NCI-H460 (cell line): ENCODE measurements at places on chromosomes 7 and 10.

DNA sequence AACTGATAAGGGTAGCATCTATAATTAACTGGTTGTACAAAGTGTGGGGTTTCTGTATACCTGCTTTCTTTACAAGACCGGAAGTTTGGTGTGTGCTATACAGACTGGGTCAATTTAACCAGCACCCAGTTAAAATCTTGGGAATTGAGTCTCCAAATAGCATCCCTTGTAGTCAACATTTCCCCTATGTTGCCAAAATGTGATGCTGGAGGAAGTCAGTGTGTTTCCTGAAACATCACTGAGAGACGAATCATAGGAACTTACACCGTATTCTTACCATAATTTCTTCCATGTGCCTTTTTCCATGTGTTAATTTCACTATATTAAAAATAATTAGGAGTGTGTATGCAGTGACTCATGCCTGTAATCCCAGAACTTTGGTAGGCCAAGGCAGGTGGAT lies 1.7 kb downstream of the AKR1C4 start:
- no peak for DNase-seq

- no peak for DNase-seq
Measured at GRCh38 chr10:22619101-22619500, 95.3 kb downstream of the PIP4K2A start.

- DNase-seq, result no peak
Measured at GRCh38 chr10:103519798-103520197, 26.3 kb downstream of the NEURL1 start.

- DNase-seq, result no peak
Measured at GRCh38 chr10:121624836-121625486, 26.7 kb upstream of the FGFR2 start.

DNA sequence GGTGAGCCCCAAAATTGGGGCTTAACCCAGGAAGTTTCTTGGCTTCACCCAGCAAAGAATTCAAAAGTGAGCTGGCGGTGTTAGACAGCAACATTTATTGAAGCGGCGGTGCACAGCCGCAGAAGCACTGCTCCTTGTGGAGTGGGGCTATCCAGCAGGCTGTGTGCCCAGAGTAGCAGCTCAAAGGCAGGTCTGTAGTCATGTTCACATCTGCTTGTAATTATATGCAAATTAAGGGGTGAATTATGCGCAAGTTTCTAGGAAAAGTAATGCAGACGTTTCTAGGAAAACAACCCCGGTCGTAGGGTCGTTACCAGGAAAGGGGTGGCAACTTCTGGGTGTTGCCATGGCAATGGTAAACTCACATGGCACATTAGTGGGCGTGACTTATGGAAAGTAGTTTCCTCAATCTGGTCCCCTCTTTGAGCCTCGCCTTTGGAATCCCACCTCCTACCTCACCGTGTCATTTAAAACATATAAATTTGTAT lies 13.7 kb upstream of the KBTBD2 start:
- peak; percentile 32 for DNase-seq

DNA sequence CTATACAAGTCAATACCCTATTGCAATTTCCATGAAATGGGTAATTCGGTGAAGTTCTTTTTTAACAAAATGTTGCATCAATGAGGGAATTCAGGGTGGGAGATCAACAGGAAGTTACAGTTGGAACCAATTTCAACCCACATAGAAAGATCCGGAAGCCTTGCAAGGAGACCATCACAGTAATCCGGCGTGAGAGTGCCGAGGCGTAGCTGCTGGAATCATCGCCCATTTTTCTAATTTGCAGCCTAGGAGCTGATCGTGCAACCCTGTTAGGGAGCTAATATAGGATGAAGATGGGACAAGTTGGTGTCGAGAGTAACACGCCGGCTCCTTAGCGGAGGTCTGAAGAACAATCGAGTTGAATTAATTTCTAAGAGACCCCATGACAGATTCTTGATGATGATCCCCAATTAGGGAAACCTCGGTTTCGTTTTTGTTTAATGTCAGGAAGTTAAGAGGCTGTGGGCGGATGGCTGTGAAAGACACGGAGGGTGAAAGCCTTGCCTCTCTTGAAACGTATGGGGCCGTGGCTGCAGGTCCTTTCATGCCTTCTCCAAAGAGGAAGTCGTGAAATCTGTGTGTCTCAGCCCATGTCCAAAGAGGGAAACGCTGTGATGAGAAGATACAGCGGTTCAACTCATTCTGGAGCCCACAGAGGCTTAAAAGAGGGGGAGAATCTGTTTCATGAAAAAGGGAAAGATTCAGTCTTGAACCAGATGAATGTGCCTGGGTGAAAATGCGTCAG lies 51.2 kb upstream of the CARD11 start:
- DNase-seq, result no peak

DNA sequence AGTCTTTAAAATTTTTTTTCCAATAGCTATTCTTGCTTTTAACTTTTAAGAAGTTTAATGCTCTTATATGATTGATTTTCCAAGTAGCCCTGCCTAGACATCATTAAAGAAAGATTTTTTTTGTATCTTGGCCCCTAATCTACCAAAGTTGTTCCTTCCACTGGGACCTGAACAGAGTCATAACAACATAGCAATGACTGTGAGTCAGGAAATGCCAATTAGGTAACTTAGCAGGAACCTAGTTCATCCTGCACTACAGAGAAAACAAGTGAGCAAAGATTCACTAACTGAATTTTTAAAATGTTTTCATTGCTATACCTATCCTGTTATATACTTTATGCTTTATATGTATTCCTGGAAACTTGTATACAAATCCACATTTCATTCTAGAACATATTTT lies 284.7 kb downstream of the BICC1 start:
- DNase-seq, result no peak

DNA sequence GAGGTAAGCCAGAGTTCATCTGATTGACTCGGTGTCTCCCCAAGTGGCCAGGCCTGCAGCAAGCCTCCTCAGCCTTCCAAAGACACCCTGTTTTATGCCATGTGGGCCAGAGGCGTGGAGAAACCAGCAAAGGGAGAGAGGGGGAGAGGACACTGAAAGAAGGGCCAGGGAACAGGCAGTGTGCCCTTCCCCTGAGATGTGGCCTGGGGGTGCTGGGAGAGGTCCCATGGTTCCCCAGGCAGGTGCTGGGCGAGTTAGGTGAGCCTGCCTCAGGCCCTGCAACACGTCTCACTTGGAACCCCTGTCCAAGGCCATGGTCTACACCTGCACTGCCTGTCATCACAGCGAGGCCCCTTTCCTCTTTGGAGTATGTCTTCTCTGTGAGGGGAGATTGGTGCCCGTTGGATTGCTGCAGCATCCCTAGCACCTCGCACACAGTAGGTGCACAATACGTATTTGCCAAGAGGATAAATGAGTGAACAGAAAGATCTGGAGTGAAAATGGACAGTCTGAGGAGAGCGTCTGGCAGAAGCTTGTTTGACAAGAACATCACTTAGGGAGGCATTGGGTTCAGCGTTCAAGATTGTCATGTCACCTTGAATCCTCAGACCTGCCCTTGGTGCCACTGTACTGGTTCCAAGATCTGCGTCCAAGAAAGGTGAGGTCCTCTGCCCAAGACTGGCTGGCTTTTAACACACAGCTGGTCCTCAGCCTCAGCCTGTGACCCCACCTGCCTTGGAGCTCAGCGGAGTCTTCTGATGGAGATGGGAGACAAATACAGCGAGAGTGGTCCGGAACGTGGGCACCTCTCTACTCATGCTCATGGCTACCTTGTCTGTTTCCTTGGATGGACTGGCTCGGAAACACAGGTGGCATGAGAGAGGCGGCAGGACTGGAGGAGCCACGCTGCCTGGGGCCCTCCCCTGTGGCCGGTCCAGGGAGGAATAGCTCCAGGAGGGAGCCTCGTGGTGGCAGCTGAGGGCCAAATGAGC lies 39.8 kb upstream of the NUB1 start:
- no peak for DNase-seq

DNA sequence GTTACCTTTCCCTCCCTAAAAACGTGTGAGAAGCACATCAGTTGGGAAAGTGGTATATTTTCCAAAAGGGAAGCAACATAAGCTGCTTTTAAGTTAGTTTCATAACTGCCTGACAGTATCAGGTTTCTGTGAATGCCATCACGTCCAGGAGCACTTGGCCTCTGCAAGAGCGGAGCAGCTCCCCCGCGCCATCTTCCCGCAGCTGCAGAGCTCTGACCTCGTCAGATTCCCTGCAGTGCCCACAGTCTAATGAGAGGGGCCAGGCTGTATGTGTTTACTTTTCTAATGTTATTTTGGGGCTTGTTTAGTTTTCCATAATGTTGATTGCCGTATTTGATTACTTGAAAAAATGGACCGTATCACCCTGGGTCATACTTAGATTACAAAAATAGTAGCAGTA lies 74.2 kb downstream of the MGMT start:
- no peak for DNase-seq
